ENCODE measurements at places on chromosomes 11 and 22.

DNA sequence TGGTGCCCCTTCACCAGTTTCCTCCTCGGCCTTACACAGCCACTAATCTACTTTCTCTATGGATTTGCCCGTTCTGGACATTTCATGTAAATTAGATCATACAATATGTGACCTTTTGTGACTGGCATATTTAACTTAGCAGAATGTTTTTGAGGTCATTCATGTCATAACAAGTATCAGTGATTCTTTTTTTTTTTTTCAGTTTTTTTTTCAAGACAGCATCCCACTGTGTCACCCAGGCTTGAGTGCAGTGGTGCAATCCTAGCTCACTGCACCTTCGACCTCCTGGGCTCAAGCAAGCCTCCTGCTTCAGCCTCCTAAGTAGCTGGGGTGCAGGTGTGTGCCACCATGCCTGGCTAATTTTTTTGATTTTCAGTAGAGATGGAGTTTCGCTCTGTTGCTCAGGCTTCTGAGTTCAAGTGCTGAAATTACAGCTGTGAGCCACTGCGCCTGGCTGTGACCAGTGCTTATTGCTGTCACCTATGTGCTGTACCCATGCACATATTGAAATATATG lies 22.7 kb downstream of the KIAA1671 start:
- no peak for DNase-seq

DNA sequence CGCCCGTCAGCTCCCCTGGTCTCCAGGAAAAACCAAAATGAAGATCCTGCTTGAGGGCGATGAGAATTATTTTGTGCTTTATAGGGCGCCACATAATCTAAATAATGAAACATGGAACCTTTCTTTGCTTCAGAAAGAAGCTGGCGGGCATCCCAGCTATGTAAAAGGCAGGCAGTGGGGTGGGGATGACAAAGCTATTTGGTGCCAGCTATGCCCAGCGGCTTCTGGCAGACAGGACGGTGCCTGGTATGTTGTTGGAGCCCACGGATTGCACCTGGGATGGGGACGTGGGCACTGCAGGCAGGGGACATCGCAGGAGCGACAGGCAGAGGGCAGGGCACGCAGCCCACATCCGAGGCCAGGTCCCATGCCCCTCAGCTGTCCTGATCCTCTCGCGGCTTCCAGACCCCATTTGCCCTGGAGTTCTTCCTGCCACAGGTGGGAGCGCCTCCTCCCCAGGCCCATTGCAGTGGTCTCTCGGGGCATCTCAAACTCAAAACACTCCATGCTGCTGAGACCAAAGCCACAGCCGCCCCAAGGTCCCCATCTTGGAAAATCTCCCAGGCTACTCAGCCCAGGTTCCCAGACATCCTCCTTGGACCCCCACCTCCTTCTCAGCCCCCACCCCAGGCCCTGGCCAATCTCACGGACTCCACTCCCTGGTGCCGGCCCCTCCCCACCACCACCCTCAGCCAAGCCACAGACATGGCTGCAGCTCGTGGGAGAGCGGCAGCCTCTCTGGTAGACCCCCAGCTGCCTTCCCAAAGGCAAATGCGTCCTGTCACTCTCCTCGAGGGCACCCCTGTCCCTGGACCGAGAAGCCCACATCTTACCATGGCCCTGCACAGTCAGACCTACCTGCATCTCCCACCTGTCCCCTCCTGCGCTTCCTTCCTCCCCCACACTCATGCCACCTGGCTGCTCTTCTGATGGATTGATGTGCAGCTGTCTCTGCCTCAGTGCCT lies 45.7 kb downstream of the SHISAL1 start:
- DNase-seq = no peak

DNA sequence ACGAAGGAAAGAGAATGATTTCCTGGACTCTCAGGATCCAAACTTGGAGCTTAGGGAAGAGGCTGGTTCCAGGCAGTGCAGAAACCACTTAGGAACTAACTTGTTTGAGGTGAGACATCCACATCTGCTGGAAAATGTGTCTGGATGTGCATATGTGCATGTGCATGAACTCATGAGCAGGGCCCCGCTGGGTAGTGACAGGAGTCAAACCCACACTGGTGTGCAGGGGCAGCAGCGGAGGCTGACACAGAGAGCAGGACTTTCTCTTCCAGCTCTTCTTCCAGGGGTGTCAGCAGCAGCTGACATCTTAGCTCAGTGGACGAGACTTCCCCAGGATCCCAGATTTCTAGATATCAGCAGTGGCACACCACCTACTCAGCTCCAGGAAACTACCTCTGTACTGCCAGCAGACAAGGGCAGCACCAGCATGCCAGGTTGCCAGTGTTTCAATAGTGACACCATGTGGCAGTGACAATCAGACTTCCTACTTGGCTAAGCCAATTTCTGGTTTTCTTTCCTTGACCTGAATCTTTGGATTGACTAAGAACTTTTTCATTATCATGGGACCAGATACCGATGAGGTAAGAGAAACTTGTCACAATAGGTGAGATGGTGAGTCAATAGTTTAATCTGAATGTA lies 227.5 kb upstream of the ZC3H12C start:
- DNase-seq = peak; percentile 16

GRCh38 chr11:26244207-26244606 lies 87.7 kb upstream of the ANO3 start:
- no peak for DNase-seq

DNA sequence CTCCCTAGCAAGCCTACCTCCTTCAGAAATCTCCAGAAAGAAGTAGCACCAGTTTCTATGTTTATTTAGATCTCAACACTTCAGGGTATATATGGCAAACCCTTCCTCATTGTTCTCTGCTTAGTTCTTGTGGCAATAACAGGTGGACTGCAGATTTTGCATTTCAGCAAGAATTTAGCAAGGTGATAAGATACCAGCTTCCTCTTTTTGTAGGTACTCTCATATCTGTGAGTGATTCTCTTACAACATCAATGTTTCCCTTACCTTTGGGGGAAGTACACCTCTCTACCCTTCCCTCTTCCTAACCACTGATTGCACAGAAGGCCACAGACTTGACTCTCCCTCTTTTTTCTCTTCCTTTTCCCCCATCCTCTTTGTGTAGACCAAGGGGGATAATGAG lies 230.9 kb upstream of the SESN3 start:
- DNase-seq = no peak

GRCh38 chr11:90447618-90448017 lies 224.8 kb upstream of the CHORDC1 start:
- peak; percentile 11 for DNase-seq

DNA sequence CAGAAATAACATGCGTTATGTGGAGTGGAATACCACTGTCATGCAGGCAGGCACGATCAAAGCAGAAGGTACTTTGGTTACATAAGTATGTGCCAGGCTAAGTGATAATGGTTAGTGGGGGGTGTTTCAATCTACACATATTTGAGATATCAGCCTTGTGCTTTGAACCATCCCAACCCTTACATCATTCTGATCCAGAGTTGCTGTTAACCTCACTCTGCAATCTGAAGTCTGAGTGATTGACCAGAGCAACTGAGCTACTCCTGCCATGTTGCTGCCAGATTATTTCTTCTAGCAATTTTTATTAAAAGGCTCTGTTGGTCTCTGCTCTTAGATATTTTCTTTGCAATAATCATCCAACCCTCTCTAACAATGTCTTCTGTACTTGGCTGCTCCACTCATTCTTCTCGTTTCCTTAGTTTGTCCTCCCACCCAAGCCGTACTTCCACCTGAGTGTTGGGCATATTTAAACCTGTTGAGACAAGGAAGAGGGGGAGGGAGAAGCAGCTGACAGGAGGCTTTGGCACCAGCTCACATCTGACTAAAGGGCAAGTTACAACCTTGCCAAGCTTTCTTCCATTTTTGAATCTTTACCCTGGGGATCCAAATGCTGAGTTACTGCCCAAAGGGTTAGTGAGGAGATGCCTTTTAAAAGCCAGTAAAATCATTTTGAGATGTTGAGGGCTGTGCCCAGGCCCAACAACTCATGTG lies 114.1 kb upstream of the SESN3 start:
- DNase-seq = no peak

DNA sequence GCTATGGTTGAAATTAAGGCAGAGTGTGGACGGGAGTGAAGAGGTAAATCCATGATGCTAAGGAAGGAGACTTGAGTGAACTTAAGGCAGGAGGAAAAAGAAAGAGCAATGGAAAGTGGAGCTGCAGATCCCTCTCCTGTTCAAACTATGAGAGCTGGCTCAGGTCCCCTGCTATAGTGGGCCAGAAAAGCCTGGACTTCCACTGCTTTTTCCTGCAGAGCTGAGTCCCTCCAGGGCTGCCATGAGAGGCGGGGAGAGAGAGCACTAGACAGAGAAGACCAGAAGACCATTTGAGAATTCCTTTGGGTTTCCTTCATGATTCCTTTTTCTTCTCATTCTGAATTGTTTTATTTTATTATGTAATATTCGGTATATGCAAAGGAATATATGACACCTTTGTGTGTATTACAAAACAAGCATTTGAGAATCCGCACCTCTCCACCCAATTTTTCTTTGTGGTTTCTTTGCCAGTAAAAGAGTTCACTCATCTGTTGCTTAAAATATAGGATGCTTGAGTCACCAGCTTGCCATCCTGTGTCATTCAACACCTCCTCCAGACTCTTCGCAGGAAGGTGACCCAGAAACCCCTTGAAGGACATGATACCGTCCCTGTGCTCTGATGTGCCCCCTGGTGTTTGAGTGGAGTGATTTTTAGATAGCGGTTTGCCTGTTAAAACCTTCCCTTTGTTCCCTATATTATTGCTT lies 24.4 kb downstream of the SREBF2 start:
- DNase-seq = peak; percentile 64

DNA sequence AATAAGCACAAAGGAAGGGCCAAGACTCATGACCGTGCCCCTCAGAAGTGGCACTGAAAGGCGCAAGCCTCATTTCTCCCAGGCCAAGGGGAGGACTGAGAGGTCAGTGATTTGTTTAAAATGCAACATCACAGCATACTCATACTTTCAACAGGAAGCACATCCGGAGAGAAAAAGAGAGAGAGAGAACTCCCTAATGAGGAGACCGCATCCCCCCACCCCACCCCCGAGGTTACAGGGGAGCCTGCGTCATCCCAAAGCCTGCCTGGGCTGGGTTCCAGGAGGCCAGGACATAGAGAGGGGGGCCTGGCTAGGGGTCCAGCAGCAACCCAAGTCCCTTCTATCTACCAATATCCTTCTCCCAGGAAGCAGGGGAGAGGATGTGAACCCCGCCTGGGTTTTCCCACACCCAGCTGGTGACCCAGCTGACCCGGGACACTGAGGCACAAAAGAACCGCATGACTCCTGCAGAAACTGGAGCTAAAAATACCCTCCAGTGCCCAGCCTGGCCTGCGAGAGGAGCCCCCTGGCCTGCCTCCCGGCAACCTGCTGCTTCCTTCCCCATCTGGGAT lies 3.8 kb downstream of the CSNK1E start:
- DNase-seq = no peak

DNA sequence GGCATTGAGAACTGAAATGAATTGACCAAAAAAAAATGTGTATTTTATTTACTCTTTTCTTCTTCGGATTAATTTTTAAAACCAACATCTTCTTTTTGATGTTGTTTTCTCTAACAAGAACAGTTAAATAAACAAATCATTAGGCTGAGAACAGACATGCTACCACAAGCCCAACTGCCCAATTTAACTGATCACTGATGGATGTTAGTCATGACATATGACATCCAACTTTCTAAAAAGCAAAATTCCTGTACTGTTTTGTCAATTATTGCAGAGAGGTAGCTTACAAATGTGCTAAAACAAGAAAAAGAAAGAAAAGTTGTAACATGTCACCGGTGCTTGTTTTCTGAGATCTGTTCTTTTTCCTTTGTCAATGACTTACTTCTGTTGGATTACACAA lies 232.1 kb downstream of the C11orf87 start:
- DNase-seq = no peak

- DNase-seq = no peak
Measured at GRCh38 chr11:130409594-130410388, 18.6 kb downstream of the ADAMTS8 start.

- no peak for DNase-seq
Measured at GRCh38 chr11:117701781-117702180, 95.2 kb downstream of the DSCAML1 start.

- no peak for DNase-seq
Measured at GRCh38 chr11:65887723-65888162, 528 bp downstream of the FIBP start.

DNA sequence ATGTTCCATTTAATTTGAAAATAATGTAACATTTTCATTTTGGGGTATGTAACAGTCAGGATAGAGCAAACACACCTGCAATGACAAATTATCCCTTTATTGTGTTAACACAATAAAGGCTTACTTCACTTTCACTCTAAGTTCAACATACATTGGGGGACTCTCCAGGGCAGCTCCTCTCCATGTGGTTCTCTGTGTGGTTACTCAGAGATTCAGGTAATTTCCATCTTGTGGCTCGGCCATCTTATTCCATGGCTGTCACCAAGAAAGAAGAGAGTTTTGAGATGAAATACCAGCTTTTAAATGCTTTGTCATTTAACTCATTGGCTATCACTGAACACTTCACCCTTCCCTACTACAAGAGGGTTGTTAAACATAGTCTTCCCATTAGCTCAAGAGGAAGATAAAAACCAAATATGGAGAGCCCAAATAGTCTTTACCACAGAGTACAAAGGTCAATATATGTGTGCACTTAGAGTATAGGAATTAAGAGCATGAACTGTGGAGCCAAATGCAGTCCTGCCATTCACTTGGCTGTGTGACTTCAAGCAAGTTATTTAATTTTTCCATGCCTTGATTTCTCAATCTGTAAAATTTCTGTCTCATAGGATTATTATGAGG lies 10.6 kb upstream of the TPH1 start:
- no peak for DNase-seq

GRCh38 chr11:18578975-18579598 lies 9.4 kb downstream of the UEVLD start:
- DNase-seq = no peak

DNA sequence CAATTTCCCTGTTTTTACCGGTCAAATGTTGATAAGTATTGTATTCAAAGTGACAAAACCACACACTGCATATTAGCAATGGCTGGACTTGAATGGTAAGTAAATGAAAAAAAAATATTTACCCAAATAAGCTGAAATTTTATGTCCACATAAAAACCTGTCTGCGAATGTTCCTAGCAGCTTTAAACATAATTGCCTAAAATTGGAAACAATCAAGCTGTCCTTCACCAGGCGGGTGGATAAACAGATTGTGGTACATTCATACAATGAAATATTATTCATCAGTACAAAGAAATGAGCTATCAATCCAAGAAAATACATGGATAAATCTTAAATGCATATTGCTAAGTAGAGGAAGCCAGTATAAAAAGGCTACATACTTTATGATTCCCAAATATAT lies 1067.8 kb downstream of the LRRC4C start:
- DNase-seq = no peak

DNA sequence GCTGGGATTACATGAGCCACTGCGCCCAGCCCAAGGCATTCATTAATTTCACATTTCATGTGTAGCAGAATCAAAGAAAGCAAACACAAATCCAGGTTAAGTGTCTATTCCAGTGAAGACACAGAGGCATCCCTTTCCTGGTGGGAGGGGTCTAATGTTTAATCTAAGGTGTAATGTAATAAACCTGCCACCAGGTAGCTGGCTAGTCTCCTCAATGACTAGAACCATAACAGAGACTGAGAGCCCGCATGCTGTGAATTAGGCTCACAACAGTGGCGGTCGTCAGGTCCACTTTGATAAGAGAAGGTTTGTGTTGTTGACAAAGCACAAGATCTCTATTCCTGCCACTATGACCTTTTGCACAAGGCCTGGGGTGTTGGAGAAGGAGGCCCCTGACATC lies 64.2 kb upstream of the ADA2 start:
- DNase-seq = no peak

- no peak for DNase-seq
Measured at GRCh38 chr11:2762451-2762850, 62.7 kb upstream of the KCNQ1OT1 start.
